ENCODE measurements at places on chromosomes 3 and 15. TPM values are rescaled to one million over a fixed set of nuclear protein-coding genes. Genes with fewer than 3 reads are reported as not detected.

- no peaks in the 10 kb centered on the region for H3K36me3 ChIP-seq
- no peak overlapping the region for H3K27ac ChIP-seq
- H3K4me1 ChIP-seq: no peaks in the 10 kb centered on the region
- no peaks in the 10 kb centered on the region for H3K27me3 ChIP-seq
- H3K4me3 ChIP-seq: no peak overlapping the region
These were observed 245.7 kb downstream of the ZIC1 start for GRCh38 chr3:147654827-147655226.

DNA sequence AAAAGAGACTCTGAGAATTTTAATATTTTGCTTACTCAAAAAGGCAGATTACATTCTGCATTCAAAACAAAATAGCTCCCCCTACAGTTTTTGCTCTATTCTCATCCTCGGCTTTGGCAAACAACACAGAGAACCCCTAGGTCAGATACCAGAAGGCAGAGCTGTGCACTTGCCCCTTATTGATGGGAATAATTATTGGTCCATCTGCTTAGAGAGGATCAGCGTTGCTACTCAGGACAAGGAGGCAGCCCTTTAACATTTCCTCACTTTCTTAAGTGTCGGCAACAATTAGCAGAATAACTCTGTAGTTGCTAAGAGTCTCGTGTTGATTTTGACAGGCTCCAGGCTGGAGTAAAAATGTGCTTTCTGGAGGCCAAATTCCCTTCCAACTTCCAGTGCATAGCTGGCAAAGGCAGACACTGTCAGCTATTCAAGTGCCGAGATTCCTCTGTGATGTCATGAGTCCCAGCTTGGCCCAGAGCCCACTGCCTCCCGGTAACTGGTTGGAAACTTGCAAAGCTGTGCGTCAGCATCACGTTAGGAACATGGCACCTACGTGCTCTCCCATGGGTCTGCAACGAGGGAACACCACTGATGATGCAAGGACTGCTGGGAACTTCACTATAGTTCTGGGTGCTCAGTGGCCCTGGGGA is 482.7 kb upstream of the ADAMTS9 start:
- H3K36me3 ChIP-seq: no peaks in the 10 kb centered on the region
- H3K27me3 ChIP-seq: no peaks in the 10 kb centered on the region
- no peak overlapping the region for H3K4me3 ChIP-seq
- no peak overlapping the region for H3K27ac ChIP-seq
- peaks cover 8% of the 10 kb centered on the region for H3K4me1 ChIP-seq

DNA sequence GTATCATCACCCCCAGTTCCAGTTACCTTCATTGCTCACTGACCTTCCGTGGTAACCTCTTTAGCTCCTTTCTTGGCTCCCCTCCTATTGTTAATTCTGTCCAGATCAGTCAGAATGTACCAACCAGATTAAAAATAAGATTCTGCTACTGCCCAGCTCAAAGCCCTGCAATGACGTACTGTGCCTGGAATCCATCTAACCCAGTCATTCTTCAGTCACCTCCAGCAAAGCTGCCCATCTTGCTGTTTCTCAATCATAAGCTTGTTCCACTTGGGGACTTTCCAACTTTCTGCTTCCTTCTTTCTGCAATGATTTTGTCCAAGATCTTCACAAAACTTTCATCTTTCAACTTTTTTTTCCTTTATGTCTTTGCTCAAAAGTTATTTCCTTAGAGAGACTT is 512.0 kb upstream of the ZNF385D start:
- no peak overlapping the region for H3K27ac ChIP-seq
- H3K27me3 ChIP-seq: no peaks in the 10 kb centered on the region
- no peak for DNase-seq
- H3K4me3 ChIP-seq: no peak overlapping the region

Gene C2CD4A
- total RNA-seq: not detected
